Fibroblast of skin of abdomen (primary cell): ENCODE measurements at places on chromosomes 6 and 20.

DNA sequence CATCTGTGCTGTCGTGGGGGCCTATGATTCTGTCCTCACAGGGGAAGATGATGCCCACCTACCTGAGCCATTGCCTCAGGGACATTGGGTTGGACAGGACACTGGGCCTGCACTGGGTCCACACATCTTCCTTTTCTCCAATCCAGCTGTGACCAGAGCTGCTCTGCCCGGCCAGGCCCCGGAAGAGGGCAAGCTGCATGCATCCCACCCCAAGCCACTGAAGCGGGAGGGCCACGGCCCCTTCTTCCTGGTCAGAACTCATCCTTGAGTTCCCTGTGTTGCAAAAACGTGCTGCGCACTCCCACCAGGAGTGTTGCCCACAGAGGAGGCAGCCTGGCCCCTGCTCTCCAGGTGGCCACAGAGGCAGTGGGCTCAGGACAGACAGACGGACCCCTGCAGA lies 38.2 kb downstream of the SPDEF start:
- no peak for DNase-seq

- peak; percentile 69 for DNase-seq
These were observed 121.1 kb upstream of the HDGFL1 start for GRCh38 chr6:22448291-22448711.

- DNase-seq: no peak
These were observed 524.3 kb downstream of the PRKN start for GRCh38 chr6:162203287-162203686.

- DNase-seq: no peak
These were observed 2.3 kb upstream of the ADGRF1 start for GRCh38 chr6:47044397-47044796.
